ENCODE measurements at places on chromosomes 6 and 20.

DNA sequence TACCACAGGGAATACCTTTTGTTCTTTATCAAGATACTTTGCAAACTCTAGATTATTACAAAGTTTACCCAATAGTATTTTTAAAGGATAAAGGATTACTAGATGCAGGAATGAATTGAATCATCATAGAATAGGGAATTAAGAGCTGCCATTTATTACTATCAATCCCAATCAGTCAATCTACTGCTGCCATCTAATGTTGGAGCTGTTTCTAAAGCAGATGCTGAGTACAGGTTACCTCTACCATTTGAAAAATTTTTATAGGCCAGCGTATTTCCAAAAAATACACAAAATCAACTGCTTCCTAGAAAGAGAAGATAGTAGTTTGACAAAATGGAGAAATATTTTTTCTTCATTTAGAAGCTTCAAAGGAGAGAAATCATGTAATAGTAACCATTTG lies 520.4 kb downstream of the ADGRB3 start:
- DNase-seq: no peak

DNA sequence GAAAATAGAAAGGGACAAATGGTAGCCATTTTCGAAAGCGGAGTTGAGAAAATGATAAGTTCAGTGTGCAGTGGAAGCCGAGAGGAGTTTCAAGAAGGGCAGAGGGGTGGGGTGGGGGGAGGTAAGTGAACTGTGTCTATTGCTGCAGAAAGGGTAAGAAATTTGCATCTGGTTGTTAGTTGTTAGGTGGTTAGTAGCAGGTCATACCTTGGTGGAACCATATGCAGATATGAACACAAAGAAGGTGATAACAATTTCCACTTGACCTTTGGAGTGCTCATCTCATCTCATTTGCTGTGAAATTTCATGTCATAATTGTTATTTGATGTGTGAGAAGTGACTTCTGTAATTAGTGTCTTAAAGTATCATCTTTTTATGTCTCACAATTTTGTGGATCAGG lies 288.2 kb downstream of the QKI start:
- no peak for DNase-seq

- DNase-seq: no peak
Measured at GRCh38 chr6:170021579-170021978, 269.3 kb downstream of the DLL1 start.

DNA sequence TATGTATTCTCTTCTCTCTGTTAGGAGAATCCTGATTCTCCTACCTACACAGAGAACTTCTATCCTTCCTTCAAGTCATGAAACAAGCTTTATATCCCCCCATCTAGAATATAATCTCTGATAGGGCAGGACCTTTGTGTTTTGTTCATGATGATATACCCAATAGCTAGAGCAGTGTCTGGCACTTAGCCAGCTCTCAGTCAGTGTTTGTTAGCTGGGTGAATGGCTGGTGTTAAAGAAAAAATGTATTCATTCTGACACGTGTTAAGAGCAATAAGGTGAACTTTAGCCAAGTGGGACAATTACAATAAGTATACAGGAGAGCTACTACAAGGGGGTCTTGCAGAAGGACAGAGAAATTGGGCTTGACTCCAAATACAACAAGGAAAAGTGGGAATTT lies 34.3 kb upstream of the TNFRSF21 start:
- DNase-seq: no peak

- no peak for DNase-seq
Measured at GRCh38 chr6:157596461-157596860, 215.5 kb downstream of the ZDHHC14 start.

Data from stimulated activated CD4-positive, alpha-beta T cell treated with anti-CD3 and anti-CD28 coated beads, Interleukin-1b, Interleukin-23, amount 100 ng/mL, for 1 hour (primary cell).